ENCODE measurements at places on chromosomes 4 and X. TPM values are rescaled to one million over a fixed set of nuclear protein-coding genes. Genes with fewer than 3 reads are reported as not detected.

DNA sequence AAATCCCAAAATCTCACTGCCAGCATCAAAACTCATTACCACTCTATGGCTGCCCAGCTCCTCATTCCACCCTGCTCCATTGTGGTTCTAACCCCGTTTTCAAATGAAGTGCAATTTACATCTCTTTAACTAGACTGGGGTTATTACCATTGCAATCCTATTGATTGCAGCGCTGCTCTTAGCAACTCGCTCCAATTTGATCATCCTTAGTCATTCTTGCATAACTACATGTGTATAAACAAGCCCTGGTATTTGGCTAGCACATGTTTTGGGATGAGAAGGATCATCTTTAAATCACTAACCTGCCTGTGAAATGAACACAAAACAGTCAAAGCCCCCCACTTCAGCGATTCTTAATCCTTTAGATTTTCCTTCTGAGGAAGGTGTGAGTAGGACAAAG is 340.1 kb upstream of the PPARGC1A start:
- peaks cover 2% of the 10 kb centered on the region for H3K27me3 ChIP-seq
- H3K4me1 ChIP-seq, result no peaks in the 10 kb centered on the region
- no peak overlapping the region for H3K4me3 ChIP-seq
- peaks cover 5% of the 10 kb centered on the region for H3K36me3 ChIP-seq

DNA sequence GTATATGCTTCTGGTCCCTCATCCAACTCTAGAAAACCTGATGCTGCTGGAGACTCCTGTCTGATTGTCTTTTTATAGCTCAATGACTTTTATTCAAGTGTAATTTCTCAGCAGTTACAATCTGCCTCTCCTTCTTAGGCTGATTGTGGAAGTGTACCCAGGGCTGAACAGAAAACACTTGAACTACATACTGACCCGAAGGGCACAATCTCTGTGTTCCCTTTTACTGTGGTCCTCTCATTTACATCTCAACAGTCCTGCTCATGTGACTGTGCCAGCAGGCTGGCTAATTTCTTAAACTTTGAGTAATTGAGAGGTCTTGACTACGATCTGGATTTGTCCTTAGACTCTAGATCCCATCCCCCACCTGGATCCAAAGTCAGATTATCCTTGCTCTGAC is 863.4 kb downstream of the PDHA2 start:
- no peak overlapping the region for H3K4me3 ChIP-seq
- no peak overlapping the region for H3K27ac ChIP-seq
- H3K36me3 ChIP-seq, result no peaks in the 10 kb centered on the region
- no peaks in the 10 kb centered on the region for H3K27me3 ChIP-seq
- no peak for DNase-seq

GRCh38 chr4:63983224-63983623 is 426.0 kb downstream of the TECRL start:
- H3K4me1 ChIP-seq, result no peaks in the 10 kb centered on the region
- H3K27ac ChIP-seq, result no peak overlapping the region
- H3K27me3 ChIP-seq, result peaks cover 2% of the 10 kb centered on the region
- DNase-seq, result no peak
- peaks cover 5% of the 10 kb centered on the region for H3K36me3 ChIP-seq
- H3K4me3 ChIP-seq, result no peak overlapping the region

- peaks cover 5% of the 10 kb centered on the region for H3K27me3 ChIP-seq
- H3K4me3 ChIP-seq, result no peak overlapping the region
- no peaks in the 10 kb centered on the region for H3K36me3 ChIP-seq
These were observed 12.7 kb downstream of the PRSS12 start for GRCh38 chr4:118340109-118340508.

DNA sequence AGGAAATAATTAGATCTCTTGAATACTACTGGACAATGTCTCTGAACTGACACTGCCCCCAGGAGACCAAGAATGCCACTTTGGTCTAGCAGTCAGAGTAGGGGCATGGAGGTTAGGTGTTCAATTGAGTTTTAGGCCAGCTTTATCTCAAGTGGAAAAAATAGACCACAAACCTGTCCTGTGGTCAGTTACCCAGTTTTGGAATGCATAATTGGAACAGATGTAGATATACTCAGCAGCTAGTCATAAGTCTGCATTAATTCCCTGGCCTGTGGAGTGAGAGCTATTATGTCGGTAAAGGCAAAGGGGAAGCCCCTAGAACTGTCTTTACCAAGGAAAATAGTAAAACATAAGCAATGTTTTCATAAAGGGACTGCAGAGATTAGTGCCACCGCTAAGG is 587.7 kb downstream of the GLUD2 start:
- DNase-seq, result no peak
- H3K27ac ChIP-seq, result no peak overlapping the region

GRCh38 chr4:162891788-162892707 is 274.6 kb downstream of the NAF1 start:
- peak overlapping the region; percentile 46 for H3K27ac ChIP-seq
- no peak overlapping the region for H3K4me3 ChIP-seq
- peaks cover 18% of the 10 kb centered on the region for H3K36me3 ChIP-seq
- no peaks in the 10 kb centered on the region for H3K27me3 ChIP-seq
- H3K4me1 ChIP-seq, result peaks cover 16% of the 10 kb centered on the region

DNA sequence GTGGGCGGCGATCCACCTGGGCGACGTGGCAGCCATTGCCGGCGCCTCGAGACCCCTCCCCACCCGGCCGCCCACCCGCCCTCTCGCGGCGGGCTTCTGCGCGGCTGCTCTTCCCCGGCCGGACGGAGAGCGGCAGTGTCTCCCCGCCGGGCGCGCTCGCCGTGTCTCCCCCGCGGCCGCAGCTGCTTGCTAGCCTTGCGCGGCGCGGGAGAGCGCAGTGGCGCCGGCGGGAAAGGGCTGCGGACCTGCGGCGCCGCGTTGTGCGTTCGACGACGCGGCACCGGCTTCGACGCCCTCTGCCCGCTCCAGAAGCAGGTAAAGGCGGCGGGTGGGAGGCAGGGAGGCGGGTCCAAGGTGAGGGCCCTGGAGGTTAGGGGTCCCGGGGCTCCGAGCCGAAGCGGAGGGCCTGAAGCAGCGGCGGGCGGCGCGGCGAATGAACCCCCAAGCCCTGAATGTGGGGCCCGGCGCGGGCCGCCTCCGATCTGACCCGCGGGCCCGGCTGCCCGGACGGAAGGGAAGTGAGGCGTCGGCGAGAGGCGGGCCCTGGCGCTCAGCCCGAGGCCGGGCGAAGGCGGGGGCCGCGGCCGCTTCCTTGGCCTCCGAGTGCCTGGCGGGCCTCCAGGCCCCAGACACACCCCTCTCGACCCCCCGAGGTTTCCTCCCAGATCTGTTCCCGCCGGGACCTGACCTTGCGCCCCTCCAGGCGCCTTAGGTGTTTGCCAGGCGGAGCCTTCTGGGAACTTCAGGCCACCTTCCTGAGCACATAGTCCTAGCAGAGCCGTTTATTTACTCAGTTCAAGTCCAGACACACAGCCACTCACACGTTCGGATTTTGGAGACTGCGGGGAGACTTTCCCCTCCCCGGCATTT is at the start of gene N4BP2:
TSS of gene N4BP2 (plus strand) at position 135 of the 870 bp plus-strand sequence. CDS start 40,491 bp downstream, outside the sequence.
- DNase-seq, result peak; percentile 90
- peaks cover 5% of the 10 kb centered on the region for H3K36me3 ChIP-seq
- H3K4me3 ChIP-seq, result peak within 1 kb of the TSS; percentile 93
- peaks cover 9% of the 10 kb centered on the region for H3K27me3 ChIP-seq
- peaks cover 9% of the 10 kb centered on the region for H3K4me1 ChIP-seq

DNA sequence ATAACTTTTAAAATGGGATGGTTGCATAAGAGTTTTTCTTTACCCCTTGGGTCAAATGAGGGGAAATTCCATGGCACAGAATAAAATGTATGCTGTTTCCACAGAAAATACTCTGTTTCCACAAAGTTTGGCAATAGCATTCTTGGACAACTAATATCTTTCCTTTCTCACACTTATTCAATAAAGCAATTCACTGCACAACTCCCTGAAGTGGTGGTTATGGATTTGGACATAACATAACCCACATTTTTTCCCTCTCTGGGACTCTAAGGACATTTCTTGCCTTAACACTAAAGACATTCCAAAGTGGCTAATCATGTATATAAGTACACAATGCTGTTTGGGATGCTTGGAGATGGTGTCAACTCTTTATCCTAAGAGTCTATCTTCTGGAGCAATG is 51.7 kb upstream of the GPM6B start:
- H3K27me3 ChIP-seq, result peaks cover 2% of the 10 kb centered on the region
- no peak for DNase-seq
- H3K36me3 ChIP-seq, result no peaks in the 10 kb centered on the region
- H3K27ac ChIP-seq, result no peak overlapping the region
- H3K4me1 ChIP-seq, result peaks cover 9% of the 10 kb centered on the region

DNA sequence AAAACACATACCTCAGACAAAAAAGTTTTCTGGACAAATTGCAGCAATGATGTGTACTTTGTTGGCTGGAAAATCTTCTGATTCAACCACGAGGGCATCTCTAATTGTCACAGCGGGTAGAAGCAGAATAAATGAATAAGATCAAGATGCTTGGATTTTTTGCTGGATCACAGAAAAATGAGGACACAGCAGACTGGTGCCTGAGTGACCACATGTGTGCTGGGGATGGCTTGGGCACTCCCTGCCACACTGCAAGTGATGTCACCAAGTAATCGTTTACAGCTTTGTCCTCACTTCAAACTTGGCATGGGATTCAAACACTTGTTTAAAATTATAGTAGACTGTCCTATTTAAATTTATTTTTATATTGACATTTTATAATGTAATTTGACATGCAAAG is 557.0 kb downstream of the SPRY1 start:
- no peak overlapping the region for H3K27ac ChIP-seq
- DNase-seq, result no peak
- H3K4me1 ChIP-seq, result peaks cover 8% of the 10 kb centered on the region
- no peaks in the 10 kb centered on the region for H3K27me3 ChIP-seq
- no peaks in the 10 kb centered on the region for H3K36me3 ChIP-seq

GRCh38 chr4:19520939-19521520 is 730.7 kb upstream of the SLIT2 start:
- no peaks in the 10 kb centered on the region for H3K27me3 ChIP-seq
- no peak for DNase-seq
- no peak overlapping the region for H3K27ac ChIP-seq
- no peaks in the 10 kb centered on the region for H3K4me1 ChIP-seq

GRCh38 chr4:42747971-42748370 is 91.1 kb upstream of the ATP8A1 start:
- no peaks in the 10 kb centered on the region for H3K4me1 ChIP-seq
- no peak for DNase-seq
- peaks cover 7% of the 10 kb centered on the region for H3K36me3 ChIP-seq
- H3K4me3 ChIP-seq, result no peak overlapping the region
- no peak overlapping the region for H3K27ac ChIP-seq
- no peaks in the 10 kb centered on the region for H3K27me3 ChIP-seq

GRCh38 chr4:82780752-82781231 is 17.8 kb downstream of the SCD5 start:
- H3K27me3 ChIP-seq, result peaks cover 5% of the 10 kb centered on the region
- H3K4me3 ChIP-seq, result no peak overlapping the region
- H3K27ac ChIP-seq, result no peak overlapping the region
- H3K36me3 ChIP-seq, result peaks cover 4% of the 10 kb centered on the region
- peaks cover 19% of the 10 kb centered on the region for H3K4me1 ChIP-seq
- no peak for DNase-seq

- DNase-seq, result no peak
- peaks cover 8% of the 10 kb centered on the region for H3K4me1 ChIP-seq
- H3K4me3 ChIP-seq, result no peak overlapping the region
- H3K27me3 ChIP-seq, result peaks cover 40% of the 10 kb centered on the region
These were observed 5.0 kb downstream of the MSX1 start for GRCh38 chr4:4864443-4864939.

GRCh38 chrX:69146739-69147138 is 18.5 kb downstream of the PJA1 start:
- DNase-seq, result no peak
- H3K27me3 ChIP-seq, result no peaks in the 10 kb centered on the region
- peaks cover 5% of the 10 kb centered on the region for H3K4me1 ChIP-seq
- H3K36me3 ChIP-seq, result no peaks in the 10 kb centered on the region
- no peak overlapping the region for H3K4me3 ChIP-seq

DNA sequence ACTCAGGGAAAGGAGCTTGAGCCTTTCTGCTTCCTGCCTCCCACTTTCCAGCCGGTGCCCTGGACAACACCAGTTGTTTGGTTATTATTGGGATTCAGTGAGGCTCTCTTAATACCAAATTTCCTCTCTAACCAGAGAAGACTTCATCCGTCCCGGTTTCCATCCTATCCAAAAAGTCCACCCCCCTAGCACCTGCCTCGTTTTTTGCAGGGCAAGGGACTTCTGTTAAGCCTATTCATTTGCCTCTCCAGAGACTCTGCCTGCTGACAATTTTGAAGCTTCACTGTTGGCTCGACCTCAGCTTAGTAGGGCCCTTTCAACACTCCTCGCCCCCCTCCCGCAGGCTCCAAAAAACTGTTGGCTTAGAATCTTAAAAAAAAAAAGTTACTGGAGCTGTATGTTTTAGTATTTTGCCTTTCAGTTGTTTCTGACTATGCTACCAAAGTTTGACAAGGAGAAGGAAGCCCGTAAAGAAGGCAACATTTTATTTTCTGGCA is 779 bp upstream of the PRSS12 start:
- H3K4me3 ChIP-seq, result peak overlapping the region; percentile 91
- H3K27ac ChIP-seq, result peak overlapping the region; percentile 82
- H3K36me3 ChIP-seq, result no peaks in the 10 kb centered on the region
- no peak for DNase-seq
- peaks cover 17% of the 10 kb centered on the region for H3K27me3 ChIP-seq
- H3K4me1 ChIP-seq, result peaks cover 15% of the 10 kb centered on the region

GRCh38 chr4:56817840-56818491 is 3.5 kb downstream of the SPINK2 start:
- H3K36me3 ChIP-seq, result no peaks in the 10 kb centered on the region
- H3K27ac ChIP-seq, result no peak overlapping the region
- no peak overlapping the region for H3K4me3 ChIP-seq
- no peak for DNase-seq

GRCh38 chr4:81874661-81875515 is 403.2 kb upstream of the RASGEF1B start:
- no peak overlapping the region for H3K4me3 ChIP-seq
- H3K27ac ChIP-seq, result no peak overlapping the region
- no peaks in the 10 kb centered on the region for H3K36me3 ChIP-seq
- H3K4me1 ChIP-seq, result peaks cover 13% of the 10 kb centered on the region
- DNase-seq, result no peak

DNA sequence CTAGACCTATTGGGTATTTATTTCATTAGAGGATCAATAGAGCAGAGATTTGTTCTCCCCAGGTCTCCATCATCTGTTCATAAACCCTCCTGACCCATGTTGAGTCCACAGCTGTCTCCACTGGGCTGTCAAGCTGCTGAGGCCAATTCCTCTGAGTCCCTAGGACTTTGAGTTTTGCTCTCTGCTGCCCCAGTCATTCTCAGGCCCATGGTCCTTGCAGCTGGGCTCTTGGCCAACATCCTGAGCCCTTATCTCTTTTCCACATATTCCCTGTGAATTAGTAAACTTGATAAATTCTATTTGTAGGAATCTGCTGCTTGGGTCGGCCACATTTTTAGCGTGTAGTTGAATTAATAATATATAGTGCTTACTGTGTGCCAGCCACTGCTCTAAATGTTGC is 41.9 kb downstream of the FHL1 start:
- H3K4me3 ChIP-seq, result no peak overlapping the region
- no peaks in the 10 kb centered on the region for H3K4me1 ChIP-seq
- H3K36me3 ChIP-seq, result no peaks in the 10 kb centered on the region
- DNase-seq, result no peak

The DGAT2L6 gene
- total RNA-seq, result not detected

The ADH7 gene
- total RNA-seq, result not detected

The ACE2 gene
- total RNA-seq, result not detected

The HSFX2 gene
- total RNA-seq, result 1.0 TPM

The SYTL4 gene
- total RNA-seq, result 0.25 TPM

The PABPC1L2A gene
- 1.5 TPM for total RNA-seq

The CCDC110 gene
- total RNA-seq, result 1.3 TPM

The SYAP1 gene
- total RNA-seq, result 19.0 TPM

The FAM149A gene
- total RNA-seq, result 6.8 TPM

The INTU gene
- 6.3 TPM for total RNA-seq

The PRSS12 gene
- 113 TPM for total RNA-seq

The XPNPEP2 gene
- total RNA-seq, result not detected

Measured in glutamatergic neuron (in vitro differentiated cells).